AG08395 (cell line): ENCODE measurements at places on chromosomes 5 and 9.

DNA sequence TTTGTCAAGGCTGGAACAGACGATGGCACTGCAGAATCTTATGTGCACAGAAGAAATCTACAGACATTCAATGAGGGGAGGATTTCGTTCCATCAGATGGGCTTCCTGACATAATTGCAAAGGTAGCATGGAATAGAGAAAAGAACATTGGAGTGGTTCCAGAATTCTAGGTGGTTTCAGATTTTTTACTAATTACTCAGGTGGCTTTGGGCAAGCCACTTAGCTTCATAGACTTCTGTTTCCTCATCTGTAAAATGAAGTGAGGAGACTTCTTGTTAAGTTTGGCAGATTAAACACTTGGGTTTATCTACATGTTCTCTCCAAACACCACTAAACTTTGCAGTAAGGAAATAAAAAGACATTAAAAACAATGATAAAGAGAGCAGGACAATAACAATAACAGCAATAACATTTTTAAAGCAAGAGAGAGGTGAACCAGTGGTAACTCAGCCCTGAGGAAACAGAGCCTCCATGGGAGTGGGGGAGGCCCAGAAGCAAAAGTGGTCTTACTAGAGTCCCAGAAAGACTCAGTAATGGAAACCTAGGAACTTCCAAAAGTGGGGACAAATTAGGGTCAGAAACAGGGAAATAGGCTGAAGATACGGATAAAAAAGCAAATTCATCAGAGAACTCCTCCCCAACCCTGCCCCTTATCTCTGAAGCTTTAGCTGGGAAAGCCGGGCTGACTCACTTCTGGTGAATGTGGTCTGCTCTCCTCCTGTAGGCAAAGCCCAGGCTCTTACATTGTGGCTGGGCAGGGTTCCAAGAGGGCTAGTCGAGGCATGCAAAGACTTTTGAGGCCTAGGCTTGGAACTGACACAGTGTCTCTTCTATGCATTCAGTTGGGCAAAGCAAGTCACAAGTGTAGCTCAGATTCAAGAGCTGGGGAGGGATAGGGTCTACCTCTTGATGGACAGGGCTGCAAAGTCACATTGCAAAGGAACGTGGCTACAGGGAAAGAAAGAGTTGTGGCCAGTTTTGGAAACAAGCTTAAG, 11.8 kb upstream of the ACTBL2 start:
- peak; percentile 95 for DNase-seq

- DNase-seq = no peak
These were observed 37.1 kb upstream of the FAM169A start for GRCh38 chr5:74903165-74903787.

DNA sequence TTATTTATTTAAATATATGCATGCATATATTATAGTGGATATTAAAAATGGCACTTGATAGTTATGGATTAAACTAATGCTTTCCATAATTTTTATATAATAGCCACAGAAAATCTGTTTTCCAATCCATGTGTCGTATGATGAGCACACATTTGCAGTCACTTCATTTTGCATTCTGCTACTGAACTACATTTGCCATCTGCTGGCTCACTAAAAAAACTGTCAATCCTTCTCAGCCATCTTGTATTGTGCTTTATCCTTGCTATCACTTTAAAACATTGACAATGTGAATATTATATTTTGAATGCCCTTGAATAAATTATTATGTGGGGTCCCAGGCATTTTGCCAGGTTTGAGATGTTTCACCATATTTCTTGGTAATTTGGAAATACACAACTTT, 586.6 kb downstream of the DNAH5 start:
- DNase-seq = no peak

DNA sequence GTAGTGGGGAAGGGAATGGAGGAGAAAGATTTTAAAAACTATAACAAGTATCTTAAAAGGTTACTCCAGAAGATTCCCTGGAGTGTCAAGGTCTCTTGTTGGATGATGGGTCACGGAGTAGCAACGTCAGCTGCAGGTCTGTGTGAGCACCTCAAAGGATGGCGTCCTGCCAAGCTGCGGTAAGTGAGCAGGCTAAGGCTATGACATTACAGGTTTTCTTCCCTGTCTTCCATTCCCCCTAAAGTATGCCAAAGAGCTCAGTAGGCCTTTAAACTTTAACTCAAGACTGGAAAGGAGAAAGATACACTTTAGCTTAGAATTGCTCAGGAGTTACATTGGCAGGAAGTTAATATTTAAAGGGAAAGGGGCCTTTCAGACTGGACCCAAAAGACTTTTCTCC, 17.5 kb downstream of the SPOCK1 start:
- DNase-seq = no peak

- peak; percentile 22 for DNase-seq
These were observed 41.0 kb upstream of the SLC36A1 start for GRCh38 chr5:151406322-151406947.

GRCh38 chr5:80867233-80867632, 92.9 kb upstream of the RASGRF2 start:
- DNase-seq = peak; percentile 12

GRCh38 chr5:89673019-89673418, 736.5 kb downstream of the CETN3 start:
- no peak for DNase-seq

GRCh38 chr9:20043461-20043860, 254.6 kb upstream of the SLC24A2 start:
- no peak for DNase-seq

DNA sequence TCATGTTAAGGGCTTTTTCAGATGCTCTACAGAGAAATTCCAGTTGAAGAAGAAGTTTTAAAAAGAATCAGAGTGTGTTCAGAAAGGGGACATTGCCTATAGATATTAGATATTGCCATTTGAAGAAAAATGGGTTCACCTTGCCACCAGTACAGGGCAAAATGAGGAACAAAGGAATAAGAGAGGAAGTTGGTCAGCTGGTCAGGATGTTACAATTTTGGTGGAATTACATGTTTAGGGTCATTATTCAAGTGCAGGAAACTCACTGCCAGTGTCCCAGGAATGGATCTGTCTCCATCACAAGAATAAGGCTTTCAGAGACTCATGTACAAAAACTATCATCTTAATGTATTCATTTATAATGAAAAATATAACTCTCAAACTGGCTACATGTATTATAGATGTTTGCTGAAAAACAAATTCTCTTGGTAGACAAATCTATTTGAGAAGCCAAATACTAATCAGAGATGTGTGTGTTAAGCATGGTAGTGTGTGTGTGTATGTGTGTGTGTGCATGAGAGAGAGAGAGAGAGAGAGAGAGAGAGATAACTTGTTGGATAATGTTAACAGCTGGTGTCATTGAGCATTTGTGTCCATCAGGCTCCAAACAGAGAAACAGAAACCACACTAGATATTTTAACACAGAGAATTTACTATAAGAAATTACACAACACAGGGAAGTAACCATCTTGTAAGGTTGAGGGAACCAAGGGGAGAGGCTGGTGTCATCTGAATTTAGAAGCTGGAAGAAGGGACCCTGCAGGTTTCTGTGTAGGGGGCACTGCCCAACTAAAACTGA, 5.0 kb upstream of the C1QTNF3 start:
- no peak for DNase-seq

DNA sequence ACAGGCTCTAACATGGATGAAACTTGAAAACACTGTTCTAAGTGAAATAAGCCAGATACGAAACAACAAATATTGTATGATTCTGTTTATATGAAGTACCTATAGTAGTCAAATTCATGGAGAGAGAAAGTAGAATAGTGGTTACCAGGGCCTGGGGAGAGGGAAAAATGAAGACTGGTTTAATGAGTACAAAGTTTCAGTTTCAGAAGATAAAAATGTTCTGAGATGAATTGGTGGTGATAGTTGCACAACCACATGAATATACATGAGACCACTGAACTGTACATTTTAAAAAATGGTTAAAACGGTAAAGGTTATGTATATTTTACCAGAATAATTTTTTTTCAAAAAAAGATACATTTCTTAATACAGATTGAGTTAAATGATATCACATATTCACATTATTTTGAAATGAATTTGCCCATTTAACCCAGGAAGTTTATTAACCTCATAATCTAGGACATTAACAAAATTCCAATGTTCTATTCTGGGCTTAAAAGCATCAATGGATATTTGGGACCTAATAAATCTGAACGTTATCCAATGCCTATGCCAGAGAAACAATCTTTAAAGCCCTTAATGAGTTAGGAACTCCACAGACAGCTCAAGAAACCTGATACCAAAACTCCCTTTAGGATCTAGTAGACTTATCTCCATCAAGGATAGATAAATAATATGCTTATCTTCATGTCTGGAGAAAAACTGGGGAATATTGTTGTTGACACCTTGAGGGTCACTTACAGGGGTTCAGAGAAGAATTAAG, 521.3 kb downstream of the EFNA5 start:
- no peak for DNase-seq

DNA sequence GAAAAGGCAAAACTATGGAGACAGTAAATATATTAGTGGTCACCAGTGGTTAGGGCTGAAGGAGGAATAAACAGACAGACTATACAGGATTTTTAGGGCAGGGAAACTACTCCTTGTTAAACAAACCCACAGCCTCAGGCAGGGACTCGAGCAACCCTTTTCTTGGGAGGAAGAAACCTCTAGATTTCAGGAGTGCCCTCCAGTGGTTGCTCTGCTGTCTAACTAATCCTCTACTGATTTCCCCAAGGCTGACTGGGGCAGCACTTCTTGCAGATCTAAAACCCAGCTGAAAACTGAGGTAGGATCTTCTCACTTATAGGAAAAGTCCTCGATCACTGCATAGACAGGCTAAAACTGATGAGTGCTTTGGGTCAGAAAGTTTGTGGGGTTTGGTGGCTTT, 176.8 kb downstream of the ISOC1 start:
- DNase-seq = no peak

DNA sequence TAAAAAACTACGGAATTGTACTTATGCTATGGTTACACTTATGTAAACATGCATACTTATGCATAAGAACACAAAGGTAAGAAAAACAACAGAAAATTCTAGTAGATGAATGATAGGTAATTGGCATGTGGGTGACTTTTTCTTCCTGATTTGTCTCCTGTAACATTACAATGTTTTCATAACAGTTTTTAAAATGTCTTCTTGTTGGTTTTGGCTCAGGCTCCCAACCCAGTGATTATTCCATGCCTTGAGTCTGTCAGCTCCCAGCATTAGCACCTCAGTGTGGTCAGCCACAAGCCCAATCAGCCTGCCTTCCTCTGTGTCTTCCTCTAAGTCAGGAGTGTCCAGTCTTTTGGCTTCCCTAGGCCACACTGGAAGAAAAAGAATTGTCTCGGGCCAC, 7.9 kb upstream of the FOXE1 start:
- DNase-seq = no peak

DNA sequence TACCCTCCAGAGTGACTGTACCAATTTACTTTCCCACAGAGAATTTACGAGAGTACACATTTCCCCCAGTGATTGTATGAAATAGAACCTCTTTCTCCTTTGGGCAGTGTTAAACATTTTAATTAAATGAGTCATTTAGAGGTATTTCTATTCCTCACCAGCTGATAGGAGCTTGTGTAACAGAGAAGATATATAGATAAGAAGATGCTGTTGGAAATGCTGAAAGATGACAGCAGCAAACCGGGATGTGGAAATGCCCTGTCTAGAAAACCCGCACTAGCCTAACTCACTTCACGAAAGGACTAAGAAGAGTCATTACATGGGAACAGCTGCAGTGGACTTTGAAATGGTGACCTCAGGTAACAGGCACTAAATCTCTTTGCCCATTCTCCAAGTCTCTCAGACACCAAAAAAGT, 68.3 kb downstream of the LPAR1 start:
- DNase-seq = peak; percentile 58

DNA sequence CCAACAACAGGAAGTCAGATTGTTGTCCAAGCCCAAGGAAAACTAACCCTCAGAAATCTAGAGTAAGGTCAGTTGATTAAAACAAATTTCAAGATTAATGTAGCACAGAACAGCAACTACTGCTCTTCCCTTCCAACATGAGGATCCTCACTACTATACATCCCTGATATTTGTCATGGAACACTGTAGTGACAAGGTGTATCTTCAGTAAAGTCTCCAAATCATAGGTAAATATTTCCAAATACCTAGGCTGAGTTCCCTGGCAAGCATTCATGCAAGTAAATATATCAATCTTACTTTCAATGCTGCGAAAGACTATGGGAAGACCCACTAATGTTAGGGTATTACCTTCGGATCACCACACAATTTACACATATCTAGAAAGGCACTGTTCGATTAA, 986.9 kb upstream of the ARRDC3 start:
- DNase-seq = no peak

- DNase-seq = no peak
These were observed 43.3 kb downstream of the SPARC start for GRCh38 chr5:151643388-151643787.

DNA sequence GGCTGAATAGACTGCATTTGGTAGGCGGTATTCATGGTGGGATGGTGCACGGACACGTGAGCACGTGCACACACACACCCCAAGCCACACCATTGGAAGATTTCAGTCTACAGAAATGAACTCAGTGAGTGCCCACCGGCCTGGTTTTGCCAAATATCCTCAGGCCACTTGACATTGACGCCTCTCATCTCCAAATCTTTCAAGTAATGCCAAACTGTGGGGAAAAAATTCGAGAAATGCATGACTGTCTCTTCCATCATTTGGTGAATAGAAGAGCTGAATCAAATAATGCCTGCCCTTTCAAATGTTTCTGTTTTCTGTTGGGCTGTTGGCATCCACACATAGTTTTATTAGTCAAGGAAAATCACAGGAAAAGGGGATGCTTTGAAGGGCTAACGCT, 182.3 kb upstream of the EFNA5 start:
- no peak for DNase-seq

GRCh38 chr9:136147890-136148714, 29.4 kb upstream of the TMEM250 start:
- DNase-seq = no peak

GRCh38 chr5:38739011-38739704, 106.7 kb upstream of the OSMR start:
- DNase-seq = no peak

DNA sequence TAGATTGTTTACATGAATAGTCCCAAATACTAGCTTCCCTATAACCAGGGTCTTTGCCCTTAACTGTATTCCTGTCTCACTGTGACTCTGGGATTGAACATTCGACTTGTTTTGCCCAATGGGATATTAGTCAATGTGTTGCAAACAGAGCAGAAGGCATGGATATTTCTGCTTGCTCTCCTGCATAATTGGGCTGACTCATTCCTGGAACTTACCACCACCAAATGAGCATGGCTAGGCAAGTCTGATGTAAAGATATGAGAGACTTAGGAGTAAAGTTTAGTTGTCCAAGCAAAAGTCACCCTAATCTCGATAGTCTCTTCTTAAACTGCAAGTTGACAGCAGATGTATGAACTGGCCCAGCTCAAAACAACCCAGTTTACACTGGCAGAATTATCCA, 273.5 kb upstream of the CCNG1 start:
- DNase-seq = no peak

- DNase-seq = peak; percentile 15
These were observed 1.1 kb upstream of the ICE1 start for GRCh38 chr5:5421149-5421960.
